ENCODE measurements at places on chromosomes 3 and 15.

- DNase-seq = no peak
Observed at GRCh38 chr15:89964232-89964954, 36.7 kb upstream of the ZNF710 start.

DNA sequence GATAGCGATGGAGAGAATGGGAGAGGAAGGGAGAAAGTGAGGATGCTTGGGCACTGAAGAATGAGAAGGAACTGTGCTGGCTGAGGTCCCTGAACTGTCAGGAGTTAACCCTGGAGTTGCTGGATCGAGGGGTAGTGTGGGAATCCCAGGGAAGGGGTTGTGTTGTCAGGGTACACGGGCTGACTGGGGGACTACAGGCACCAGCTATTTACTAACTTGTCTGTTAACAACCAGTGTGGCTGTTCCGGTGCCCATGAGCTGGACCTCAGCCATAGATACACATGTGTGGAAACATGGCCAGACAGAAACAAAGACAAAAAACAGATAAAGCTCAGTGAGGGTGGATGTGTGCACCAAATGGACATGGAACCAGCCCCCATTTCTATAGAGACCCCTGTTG is 55.1 kb downstream of the GASK1A start:
- no peak for DNase-seq

- no peak for DNase-seq
Observed at GRCh38 chr3:525415-525814, 328.9 kb downstream of the CHL1 start.

GRCh38 chr3:53835257-53835656 is 11.0 kb downstream of the CHDH start:
- DNase-seq = no peak

GRCh38 chr15:40037721-40038120 is 1.3 kb downstream of the SRP14 start:
- DNase-seq = no peak

DNA sequence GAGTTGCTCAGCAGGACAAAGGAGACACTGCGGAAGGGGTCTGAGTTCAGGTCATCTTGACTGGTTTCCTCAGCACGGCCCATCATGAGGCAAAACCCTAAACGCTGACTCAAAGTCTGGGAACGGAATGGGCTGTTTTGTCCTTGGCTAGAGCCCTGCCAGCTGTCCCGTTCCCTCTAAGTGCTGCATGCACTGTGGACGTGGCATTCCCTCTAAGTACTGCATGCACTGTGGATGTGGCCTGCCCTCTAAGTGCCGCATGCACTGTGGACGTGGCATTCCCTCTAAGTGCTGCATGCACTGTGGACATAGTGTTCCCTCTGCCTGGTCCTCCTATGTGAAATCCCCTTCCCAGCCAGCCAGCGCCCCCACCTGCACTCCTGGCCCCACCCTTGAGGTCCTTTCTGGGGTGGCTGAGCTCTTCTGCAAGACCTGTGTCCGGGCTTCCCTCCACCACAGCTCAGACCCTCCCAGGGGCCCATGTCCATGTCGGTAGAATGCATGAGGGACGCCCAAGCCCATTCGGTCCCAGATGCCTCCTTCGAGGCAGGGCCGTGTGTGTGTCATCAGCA is 36.7 kb downstream of the TM2D3 start:
- DNase-seq = no peak

DNA sequence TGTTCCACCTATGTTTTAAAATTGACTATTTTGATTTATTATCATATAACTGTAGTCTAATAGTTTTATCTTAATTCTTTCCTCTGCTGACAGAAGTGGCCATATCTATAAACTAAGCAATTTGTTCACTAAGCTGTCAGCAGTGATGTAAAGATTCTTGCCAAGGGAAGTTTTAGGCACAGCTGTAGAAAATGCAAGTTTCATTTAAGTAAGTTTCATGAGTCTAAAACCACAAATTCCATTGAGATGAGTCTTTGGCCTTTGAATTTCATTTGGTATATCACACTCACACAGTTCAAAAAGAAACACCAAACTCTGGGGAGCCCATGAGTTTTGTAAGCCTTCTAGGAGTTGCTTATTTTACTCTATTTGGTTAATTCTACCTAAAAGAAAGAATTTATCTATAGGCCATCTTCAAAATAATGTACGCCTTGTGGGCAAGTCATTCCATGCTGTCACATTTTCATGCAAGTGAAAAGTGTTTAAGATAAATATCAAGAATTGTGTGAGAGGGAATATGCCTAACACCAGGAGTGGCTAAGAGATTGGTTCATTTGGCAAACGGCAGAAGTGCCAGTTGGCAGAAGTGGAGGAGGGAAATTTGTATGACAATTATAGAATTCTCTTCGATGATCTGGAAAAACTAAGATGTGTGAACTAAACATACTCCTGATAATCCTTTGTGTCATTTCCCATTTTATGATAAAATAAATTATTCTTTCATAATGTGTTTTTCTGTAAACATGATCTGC is 292.9 kb downstream of the ZIC4 start:
- no peak for DNase-seq

DNA sequence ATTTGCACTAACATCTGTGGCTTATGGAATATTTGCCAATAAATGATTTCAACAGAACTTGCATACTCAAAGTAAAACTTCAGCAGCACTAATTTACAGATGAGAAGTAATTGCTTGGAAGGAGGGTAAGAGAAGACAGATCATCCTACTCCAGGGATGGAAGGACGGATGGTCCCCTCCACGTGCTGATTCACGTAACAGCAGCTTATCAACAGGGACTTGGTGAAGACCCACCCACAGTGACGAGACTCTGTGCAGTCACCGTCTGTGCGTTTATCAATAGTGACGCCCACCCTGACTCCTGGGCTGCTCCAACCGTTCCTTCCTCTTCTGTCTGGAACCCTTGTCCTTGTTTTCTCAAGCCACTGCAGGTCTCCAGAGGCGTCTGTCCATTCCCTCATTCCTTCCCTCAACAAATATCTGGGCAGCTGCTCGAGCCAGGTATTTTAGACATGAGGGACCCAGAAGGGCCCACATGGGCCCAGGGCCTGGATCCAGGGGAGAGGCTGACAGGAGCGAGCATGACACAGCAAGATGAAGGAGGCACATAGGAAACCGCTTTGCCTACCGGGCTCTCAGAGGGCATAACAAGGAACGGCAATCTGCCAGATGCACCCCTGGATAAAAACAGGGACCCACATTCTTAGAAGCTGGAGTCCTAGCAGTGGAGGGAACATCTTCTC is 33.3 kb downstream of the PCSK6 start:
- no peak for DNase-seq

- no peak for DNase-seq
Observed at GRCh38 chr15:87758794-87759418, 497.6 kb downstream of the NTRK3 start.

- no peak for DNase-seq
Observed at GRCh38 chr15:81398910-81399551, 25.0 kb upstream of the TMC3 start.

- no peak for DNase-seq
Observed at GRCh38 chr3:31014317-31015040, 120.0 kb upstream of the GADL1 start.

- DNase-seq = no peak
Observed at GRCh38 chr3:67875338-67875737, 220.9 kb upstream of the SUCLG2 start.

- no peak for DNase-seq
Observed at GRCh38 chr15:40463886-40464545, 6.8 kb upstream of the CHST14 start.

GRCh38 chr3:111311709-111312235 is 230.2 kb upstream of the CD96 start:
- no peak for DNase-seq

DNA sequence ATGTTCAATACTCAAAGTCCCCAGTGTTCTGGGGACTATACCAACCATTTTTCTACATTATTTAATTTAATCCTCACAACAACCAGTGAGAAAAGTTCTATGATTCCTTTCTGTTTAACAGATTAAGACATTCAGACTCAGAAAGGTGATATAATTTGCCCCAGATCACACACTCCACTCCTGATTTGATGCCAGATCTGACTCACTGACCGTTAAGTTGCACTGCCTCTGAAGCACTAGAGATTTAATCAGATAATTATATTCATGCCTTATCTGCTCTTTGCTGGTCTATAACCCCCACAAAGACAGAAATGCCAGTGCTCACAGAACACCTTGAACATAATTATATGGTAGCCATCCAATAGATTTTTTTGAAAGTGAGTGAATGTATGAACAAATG is 501.0 kb downstream of the IGSF11 start:
- no peak for DNase-seq

DNA sequence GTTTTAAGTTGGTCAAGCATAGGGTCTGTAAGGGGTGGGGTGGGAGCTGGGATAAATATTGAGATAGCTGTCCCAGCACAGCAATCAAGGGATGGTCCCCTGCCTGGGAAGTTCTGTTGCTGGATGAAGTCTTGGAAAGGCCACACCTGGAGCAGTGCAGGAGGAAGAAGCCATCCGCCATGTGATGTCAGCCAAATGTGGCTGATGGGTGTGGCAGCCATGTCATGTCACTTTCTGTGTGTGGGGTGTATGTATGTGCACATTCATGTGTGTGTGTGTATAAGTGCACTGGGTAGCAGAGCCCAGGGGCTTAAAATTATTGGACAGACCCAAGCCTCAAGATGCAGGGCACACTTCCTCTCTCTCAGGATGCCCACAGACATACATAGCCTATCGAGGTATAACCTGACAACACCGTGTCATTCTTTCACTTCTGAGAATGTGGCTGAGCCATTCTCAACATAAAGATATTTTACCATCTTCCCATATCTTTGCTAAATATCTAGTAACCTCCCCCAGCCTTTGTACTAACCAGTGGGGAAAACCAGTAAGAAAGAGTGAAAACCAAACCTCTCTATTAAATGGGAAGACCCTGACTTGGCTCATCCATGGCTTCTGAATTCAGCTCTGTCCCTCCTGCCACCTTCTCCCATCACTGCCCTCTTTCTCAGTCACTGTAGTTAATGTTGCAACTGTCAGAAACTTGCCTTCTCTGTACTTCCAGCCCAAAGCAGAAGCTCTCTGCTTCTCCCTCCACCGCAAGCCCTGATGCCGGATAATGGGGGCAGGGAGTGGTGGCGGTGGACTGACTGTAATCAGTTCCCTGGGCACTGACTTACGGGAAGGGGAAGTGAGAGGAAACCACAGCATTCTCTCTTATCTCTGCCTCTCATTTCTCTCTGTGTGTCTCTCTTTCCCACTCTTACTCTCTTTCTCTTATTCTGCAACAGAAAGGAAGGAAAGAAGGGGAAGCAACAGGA is 11.2 kb downstream of the TNFSF10 start:
- DNase-seq = no peak

- DNase-seq = no peak
Observed at GRCh38 chr3:143301031-143301901, 181.7 kb downstream of the CHST2 start.

DNA sequence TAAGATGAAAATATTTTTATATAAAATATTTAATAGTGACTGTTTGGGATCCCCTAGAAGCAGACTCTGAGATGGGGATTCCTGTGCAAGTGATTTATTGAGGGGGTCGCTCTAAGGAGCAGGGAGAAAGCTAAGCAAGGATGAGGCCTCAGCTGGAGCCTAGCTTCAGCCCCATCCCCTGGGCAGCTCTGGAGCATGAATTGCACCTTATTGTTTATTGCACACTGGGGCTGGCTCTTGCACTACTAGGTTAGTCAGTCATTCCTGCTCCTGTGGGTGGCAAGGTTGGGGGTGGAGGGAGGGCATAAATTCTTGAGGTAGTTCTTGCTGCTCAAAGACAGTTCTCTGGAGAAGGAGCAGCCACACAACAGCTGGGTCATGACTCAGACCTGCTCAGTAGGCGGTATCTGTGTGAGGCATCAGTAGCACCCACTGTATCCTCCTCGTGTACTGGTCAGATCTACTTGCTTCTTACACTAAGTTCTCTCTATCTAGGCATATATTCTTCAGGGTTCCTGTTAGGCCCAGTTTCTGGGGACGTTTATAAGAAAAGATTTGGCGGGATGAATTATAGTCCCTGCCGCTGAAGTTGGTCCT is 27.2 kb upstream of the TNFSF10 start:
- peak; percentile 79 for DNase-seq

DNA sequence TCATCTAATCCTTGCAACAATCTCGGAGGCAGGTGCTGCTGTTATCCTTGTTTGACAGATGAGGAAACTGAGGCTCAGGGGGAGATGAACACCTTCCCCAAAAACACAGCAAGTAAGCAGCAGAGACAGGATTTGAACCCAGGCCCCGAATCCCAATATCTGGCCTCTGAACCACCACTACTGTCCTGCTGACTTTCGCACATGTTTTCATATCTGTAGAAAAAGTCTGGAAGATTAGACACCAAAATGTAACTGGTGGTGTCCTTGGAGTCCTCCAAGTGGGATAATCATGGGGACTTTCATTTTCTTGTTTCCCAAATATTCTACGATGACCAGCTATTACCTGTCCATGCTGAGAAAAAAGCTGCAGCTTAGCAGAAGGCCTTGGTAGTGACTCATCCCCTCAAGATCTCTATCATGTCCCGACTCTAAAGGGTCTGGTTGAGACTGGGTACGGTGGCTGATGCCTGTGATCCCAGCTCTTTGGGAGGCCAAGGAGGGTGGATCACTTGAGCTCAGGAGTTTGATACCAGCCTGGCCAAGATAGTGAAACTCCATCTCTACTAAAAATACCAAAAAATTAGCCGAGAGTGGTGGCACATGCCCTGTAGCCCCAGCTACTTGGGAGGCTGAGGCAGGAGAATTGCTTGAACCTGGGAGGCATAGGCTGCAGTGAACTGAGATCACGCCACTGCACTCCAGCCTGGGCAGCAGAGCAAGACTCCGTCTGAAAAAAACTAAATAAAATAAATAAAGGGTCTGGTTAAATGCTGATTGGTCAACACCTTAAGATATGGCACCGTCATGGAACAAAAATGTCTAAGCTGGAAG is 8.6 kb downstream of the IRAK2 start:
- DNase-seq = no peak

DNA sequence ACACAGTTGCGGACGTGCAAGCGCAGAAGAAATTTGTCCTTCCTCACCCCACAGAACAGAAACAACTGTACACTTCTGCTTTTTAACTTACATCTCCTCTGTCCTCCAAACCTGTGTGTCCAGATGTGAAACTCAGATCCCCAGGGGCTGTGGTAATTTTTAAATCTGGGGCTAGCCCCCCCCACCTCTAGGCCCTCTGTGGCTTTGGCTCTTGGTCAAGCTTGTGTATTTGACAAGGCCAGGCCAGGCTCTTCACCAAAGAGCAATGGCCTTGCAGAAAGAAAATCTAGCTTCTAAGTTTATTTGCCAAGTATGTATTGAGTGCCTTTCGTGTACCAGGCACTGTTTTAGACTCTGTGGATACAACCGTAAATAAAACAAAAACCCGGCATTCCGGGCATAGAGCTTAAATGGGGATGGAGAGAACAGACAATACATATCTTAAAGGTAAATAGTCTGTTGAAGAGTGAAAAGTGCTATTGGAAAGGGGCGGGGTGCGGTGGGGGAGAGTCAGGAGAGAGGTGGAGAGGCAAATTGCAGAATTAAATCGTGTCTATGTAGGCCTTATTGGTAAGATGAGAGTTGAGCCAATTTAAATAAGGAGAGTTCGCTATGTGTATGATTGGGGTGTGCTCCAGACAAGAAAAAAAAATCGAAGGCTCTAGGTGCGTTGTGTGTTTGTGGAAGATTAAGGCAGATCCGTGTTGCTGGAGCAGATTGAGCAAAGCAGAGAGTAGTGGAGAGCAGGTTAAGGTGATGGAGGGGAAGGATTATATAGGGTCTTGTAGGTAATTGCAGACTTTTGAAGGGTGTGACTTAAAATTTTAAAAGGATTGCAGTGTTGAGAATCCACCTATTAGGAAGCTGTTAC is 781 bp upstream of the DPH6 start:
- DNase-seq = no peak

- no peak for DNase-seq
Observed at GRCh38 chr3:163476179-163476578, 1602.1 kb downstream of the SI start.

- DNase-seq = peak; percentile 68
Observed at GRCh38 chr15:77634266-77634962, 1.7 kb upstream of the LINGO1 start.
